Activated naive CD4-positive, alpha-beta T cell treated with anti-CD3 and anti-CD28 coated beads, Interleukin-2, amount 50 U/mL, for 72 hours (primary cell): ENCODE measurements at places on chromosomes 4 and X. TPM values are rescaled to one million over a fixed set of nuclear protein-coding genes. Genes with fewer than 3 reads are reported as not detected.

Gene GPAT3
- 0.74 TPM for total RNA-seq

Gene STARD8
- 0.43 TPM for total RNA-seq

Gene RNF175
- total RNA-seq: 0.91 TPM

Gene STPG2
- total RNA-seq: 0.18 TPM

Gene HS6ST2
- total RNA-seq: 1.8 TPM

Gene HDX
- 3.3 TPM for total RNA-seq

Gene SORBS2
- total RNA-seq: not detected

Gene MRFAP1L1
- 23.1 TPM for total RNA-seq

Gene TEX13C
- not detected for total RNA-seq

Gene TBC1D9
- not detected for total RNA-seq

Gene FMR1NB
- total RNA-seq: not detected

Gene BST1
- total RNA-seq: 0.39 TPM

Gene RAB39B
- total RNA-seq: 8.3 TPM

Gene NLGN3
- 2.1 TPM for total RNA-seq

Gene OPN1MW3
- not detected for total RNA-seq

Gene GAGE2A
- total RNA-seq: not detected
